ENCODE measurements at places on chromosomes 16 and 17.

DNA sequence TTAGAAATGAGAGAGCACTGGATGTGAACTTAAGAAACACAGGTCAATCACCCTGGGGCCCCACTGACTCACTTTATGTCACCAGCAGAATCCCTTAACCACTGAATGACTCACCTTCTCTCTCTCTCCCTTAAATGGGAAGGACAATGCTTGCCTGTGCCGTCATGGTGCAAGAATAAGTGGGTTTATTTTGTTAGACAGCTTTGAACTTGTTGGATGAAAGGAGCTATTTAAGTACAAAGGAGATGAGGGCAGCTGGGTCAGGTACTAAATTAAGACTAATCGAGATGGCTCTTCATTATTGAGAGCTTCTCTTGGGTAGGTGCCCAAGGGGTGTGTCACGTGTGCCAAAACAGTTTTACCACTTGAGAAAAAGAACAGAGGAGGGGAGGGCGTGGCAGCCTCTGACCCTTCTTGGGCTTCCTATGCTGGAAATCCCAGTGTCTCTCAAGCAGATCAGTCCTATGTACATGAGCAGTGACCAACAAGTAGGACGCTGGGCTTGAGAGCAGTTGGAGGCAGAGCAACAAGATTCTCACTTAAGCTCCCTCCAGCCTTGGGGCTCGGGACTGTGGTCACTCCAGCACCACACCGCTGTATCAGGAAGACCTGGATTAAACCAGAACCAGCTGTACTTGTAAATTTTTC is 6.7 kb upstream of the KRT31 start:
- peak overlapping the region; percentile 43 for H3K4me3 ChIP-seq
- no peak for DNase-seq
- peak overlapping the region; percentile 46 for H3K27ac ChIP-seq
- H3K27me3 ChIP-seq, result no peaks in the 10 kb centered on the region
- H3K4me1 ChIP-seq, result peaks cover 39% of the 10 kb centered on the region
- no peaks in the 10 kb centered on the region for H3K36me3 ChIP-seq

DNA sequence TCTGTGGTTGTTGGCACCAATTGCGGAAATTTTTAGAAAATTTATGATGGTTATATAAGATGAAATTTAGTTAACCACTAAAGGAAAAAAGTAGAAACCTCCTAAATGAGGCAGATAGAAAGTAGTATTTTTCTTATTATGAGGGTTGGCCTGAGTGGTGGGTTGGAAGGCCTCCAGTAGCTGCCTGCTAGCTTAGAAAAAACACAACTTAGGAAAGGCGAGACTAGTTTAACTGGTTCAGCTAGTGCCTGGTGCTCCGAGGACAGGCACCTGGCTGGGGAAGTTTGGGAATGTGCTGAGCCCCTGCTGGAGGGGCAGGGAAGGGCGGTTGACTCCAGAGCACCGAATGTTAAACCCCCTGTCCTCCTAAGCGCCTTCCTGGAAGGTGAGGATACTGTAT is 19.9 kb downstream of the LDHD start:
- peak overlapping the region; percentile 98 for H3K27ac ChIP-seq
- peak overlapping the region; percentile 28 for H3K4me3 ChIP-seq

- no peak overlapping the region for H3K27ac ChIP-seq
- peaks cover 21% of the 10 kb centered on the region for H3K27me3 ChIP-seq
- no peak overlapping the region for H3K4me3 ChIP-seq
- no peak for DNase-seq
- H3K36me3 ChIP-seq, result no peaks in the 10 kb centered on the region
- H3K4me1 ChIP-seq, result peaks cover 17% of the 10 kb centered on the region
These were observed 626 bp downstream of the TUBB3 start for GRCh38 chr16:89923640-89924296.

DNA sequence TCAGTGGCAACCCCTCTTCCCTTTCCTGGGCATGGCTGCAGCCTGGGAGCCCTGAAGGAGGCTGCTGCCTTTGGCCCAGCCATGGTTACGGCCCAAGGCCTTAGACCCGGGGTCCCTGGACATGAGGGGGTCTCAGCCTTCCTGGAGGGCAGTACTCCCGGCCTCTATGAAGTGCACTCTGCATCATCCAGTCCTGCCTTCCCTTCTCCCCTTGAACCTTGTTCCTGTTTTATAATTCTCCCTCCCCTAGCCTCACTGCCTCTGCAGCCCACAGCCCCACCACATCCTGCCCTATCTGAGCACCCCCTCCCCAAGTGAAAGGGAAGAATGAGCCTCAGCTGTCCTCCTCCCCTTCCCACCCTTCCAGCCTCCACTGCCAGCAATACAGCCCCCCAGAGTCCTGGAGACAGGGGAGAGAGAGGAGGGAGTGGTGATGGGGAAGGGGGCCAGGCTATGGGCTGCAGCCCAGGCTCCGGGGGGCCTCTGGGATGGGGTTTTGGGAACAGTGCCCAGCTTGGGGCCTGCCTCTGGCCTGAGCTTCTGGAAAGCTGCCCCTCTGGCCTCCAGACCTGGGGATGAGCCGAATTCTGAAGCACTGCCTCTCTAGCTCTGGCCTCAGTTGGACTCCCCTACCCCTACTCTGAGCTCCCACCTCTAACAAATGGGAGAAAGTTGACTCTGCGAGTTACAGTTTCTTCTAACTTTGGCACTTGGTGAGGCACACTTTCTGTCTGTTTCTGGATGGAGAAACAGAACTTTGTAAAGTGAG is 7.6 kb downstream of the CCR7 start:
- H3K4me1 ChIP-seq, result peaks cover 73% of the 10 kb centered on the region
- no peaks in the 10 kb centered on the region for H3K27me3 ChIP-seq
- peaks cover 24% of the 10 kb centered on the region for H3K36me3 ChIP-seq
- DNase-seq, result no peak
- peak overlapping the region; percentile 70 for H3K4me3 ChIP-seq
- H3K27ac ChIP-seq, result peak overlapping the region; percentile 100

DNA sequence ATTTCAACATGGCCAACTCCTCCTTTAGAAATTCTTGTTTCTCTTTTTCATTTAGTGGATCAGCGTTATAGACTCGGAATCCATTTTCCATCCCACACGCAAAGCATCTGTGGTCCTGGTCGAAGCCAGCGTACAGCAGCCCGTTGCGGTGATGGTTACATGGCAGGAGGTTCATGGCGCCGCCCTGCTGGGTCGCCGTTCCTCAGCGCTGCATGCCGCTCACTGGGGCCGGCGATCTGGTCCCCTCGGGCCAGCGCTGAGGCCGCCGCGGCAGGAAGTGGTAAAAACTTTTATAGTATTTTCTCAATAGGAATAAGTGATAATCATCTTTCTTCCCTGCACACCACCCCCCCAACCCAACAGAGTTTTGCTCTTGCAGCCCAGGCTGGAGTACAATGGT is 29.9 kb upstream of the RHOT1 start:
- H3K4me1 ChIP-seq, result peaks cover 2% of the 10 kb centered on the region
- H3K27ac ChIP-seq, result no peak overlapping the region
- peaks cover 2% of the 10 kb centered on the region for H3K36me3 ChIP-seq

DNA sequence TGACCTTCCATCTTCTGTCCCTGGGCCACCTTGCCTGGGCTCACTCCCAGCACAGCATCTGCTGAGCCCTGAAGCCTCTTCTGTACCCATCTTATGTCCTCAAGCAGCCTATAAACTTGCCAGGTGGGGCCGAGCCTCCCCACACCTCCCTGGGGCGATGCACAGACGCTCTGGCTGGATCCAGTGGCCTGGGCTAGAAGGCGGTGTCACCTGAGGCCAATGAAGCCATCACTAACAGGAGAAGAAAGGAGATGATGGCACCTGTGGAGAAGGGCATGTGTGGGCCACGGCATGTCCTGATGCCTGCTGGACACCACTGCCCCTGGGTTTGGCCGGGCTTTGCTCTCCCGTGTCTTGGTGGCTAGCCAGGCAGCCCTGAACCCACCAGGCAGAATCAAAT is 45.5 kb downstream of the PEMT start:
- H3K27me3 ChIP-seq, result no peaks in the 10 kb centered on the region
- no peak for DNase-seq
- no peak overlapping the region for H3K4me3 ChIP-seq
- H3K27ac ChIP-seq, result no peak overlapping the region

DNA sequence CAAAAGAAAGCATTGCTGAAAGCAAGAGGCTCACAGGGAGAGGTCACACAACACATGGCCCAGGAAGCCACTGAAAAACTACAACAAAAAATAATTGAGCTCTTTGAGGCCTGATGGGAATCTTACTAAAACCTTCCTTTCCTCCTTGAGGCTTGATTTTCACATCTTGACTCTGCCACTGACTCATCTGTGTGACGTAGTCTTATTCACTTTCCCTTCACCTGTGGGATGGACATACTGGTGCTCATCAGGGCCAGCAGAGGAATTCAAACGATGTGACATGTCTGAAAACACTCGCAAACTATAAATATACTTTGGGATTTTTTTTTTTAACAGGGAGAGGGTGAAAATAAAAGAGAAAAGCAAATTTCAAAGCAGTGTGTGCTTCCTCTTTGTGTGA is 78.3 kb upstream of the ASIC2 start:
- no peaks in the 10 kb centered on the region for H3K36me3 ChIP-seq
- H3K4me3 ChIP-seq, result no peak overlapping the region
- H3K27ac ChIP-seq, result no peak overlapping the region
- peaks cover 20% of the 10 kb centered on the region for H3K27me3 ChIP-seq
- DNase-seq, result no peak

DNA sequence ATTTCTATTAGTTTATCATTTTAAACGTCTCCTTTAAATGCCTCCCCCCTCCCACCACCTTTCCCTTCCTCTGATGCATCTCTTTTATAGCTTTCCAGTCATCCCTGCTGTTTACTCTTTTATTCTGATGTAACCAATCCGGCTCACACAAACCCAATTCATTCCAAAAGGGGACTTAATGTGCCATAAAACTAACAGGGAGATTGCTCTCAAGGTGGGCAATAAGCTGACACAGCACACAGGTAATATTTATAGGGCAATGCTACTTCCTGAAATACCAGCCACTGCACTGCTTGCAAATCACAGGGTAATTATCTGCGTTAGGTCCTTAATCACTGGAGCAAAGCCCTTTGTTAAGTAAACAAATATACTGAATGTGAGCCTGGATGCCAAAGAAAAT is 23.3 kb upstream of the CA10 start:
- no peak overlapping the region for H3K27ac ChIP-seq
- H3K4me3 ChIP-seq, result no peak overlapping the region
- no peaks in the 10 kb centered on the region for H3K4me1 ChIP-seq
- peaks cover 20% of the 10 kb centered on the region for H3K27me3 ChIP-seq

GRCh38 chr16:25311039-25311438 is 53.4 kb upstream of the ZKSCAN2 start:
- H3K4me3 ChIP-seq, result no peak overlapping the region
- no peaks in the 10 kb centered on the region for H3K27me3 ChIP-seq
- H3K4me1 ChIP-seq, result no peaks in the 10 kb centered on the region

DNA sequence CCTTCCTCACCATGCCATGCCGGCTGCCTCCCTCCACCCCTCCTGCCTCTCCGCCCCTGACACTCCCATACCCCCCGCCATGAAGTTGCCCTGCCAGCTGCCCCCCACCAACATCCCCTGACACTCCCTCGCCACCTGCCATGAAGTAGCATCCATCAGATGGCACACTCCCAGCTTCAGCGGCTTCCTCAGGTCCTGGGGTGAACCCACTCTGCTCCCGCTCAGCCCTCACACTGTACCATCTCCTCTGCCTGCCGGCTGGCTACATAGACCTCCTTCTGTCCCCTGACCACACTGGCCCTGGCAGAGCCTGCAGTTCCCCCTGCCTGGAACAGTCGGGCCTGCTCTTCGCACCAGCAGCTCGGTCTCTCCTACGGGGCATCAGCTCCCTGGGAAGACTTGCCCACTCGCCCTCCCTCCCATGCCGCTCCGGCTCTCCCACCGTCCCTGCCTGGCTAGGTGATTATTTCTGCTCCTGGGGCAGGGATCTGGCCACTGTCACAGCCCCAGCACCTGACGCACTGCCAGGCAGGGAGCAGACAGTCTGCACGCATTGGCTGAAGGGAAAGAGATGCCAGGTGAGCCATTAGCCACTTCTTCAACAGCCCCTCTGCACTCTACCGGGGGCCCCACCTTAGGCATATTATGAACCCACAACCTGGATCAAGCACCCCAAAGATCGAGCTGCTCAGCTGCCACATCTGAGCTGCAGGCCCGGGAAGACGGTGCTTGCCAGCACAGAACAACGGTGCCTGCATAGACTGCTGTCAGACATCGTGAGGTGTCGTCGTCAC is 9.0 kb downstream of the CANT1 start:
- H3K4me1 ChIP-seq, result peaks cover 20% of the 10 kb centered on the region
- no peak for DNase-seq

- H3K4me1 ChIP-seq, result no peaks in the 10 kb centered on the region
- H3K36me3 ChIP-seq, result no peaks in the 10 kb centered on the region
- no peak for DNase-seq
- H3K27ac ChIP-seq, result no peak overlapping the region
- no peaks in the 10 kb centered on the region for H3K27me3 ChIP-seq
These were observed 25.8 kb upstream of the KLHDC4 start for GRCh38 chr16:87791295-87792204.

DNA sequence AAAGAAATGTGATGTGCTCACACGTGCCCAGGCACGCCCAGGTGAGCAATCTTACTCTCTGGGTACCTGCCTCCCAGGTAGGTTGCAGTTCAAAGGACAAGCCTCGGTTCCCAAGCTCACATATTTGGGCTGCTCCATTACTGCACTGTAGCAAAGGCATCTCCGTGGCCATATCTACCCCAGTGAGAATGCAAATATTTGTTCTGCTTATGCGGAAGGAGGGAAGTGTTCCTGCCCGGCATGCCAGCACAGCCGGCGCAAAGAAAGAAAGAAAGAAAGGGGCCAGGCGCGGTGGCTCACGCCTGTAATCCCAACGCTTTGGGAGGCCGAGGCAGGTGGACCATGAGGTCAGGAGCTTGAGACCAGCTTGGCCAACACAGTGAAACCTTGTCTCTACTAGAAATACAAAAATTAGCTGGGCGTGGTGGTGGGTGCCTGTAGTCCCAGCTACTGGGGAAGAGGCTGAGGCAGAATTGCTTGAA is 30.7 kb downstream of the SLC43A2 start:
- H3K4me1 ChIP-seq, result no peaks in the 10 kb centered on the region
- DNase-seq, result no peak
- H3K27me3 ChIP-seq, result no peaks in the 10 kb centered on the region
- H3K27ac ChIP-seq, result no peak overlapping the region
- no peaks in the 10 kb centered on the region for H3K36me3 ChIP-seq
- H3K4me3 ChIP-seq, result no peak overlapping the region

- H3K27me3 ChIP-seq, result peaks cover 7% of the 10 kb centered on the region
- H3K36me3 ChIP-seq, result no peaks in the 10 kb centered on the region
- peaks cover 5% of the 10 kb centered on the region for H3K4me1 ChIP-seq
- DNase-seq, result no peak
- no peak overlapping the region for H3K27ac ChIP-seq
These were observed 1.5 kb upstream of the ARHGDIG start for GRCh38 chr16:278863-279366.

- H3K27ac ChIP-seq, result peak overlapping the region; percentile 57
- DNase-seq, result no peak
- H3K36me3 ChIP-seq, result peaks cover 5% of the 10 kb centered on the region
- no peaks in the 10 kb centered on the region for H3K4me1 ChIP-seq
These were observed 9.3 kb upstream of the FAAP100 start for GRCh38 chr17:81561494-81561885.

- no peak overlapping the region for H3K4me3 ChIP-seq
- peaks cover 7% of the 10 kb centered on the region for H3K36me3 ChIP-seq
- peaks cover 3% of the 10 kb centered on the region for H3K4me1 ChIP-seq
- no peaks in the 10 kb centered on the region for H3K27me3 ChIP-seq
- peak overlapping the region; percentile 47 for H3K27ac ChIP-seq
These were observed 53.2 kb downstream of the NQO1 start for GRCh38 chr16:69672998-69673713.

All from T-helper 17 cell (primary cell).